ENCODE measurements at places on chromosomes 7 and 10. TPM values are rescaled to one million over a fixed set of nuclear protein-coding genes. Genes with fewer than 3 reads are reported as not detected.

DNA sequence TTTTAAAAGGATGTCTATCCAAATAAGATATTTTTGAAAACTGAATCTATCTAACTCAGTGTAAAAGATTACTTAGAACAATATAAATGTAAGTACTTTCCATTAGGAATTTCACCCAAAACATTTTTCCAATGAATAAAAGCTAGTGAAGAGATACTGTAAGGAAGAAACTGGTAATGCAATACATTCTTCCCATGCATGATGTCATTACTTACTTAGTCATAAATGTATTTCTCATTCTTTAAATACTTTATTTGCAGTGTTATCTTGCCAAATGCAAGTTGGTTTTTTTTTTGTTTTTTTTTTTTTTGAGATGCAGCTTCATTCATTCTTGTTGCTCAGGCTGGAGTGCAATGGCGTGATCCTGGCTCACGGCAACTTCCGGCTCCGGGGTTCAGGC lies 265.6 kb downstream of the PHF14 start:
- no peak for DNase-seq

DNA sequence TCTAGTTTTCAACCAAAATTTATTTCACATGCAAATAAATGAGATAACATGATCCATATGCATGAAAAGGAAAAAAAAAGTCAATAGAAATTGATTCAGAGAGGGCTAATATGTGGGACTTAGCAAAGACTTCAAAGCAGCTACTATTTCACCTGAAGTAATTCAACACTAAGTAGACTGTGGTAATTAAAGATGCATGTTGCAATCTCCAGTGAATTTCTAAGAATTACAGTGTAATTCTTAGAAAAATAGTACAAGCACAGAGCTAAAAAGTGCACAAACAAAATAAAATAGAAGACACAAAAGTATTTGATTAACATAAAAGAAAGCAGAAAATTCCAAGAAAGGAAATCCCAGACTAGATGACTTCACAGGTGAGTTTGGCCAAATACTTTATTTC lies 25.7 kb downstream of the GPR22 start:
- DNase-seq = no peak

GRCh38 chr10:57457972-57458512 lies 809.7 kb downstream of the IPMK start:
- DNase-seq = no peak

- no peak for DNase-seq
Measured at GRCh38 chr10:79176052-79176501, 107.3 kb downstream of the ZMIZ1 start.

- DNase-seq = no peak
Measured at GRCh38 chr10:30456266-30456665, 22.3 kb downstream of the MAP3K8 start.

GRCh38 chr7:28579571-28579970 lies 167.3 kb downstream of the CREB5 start:
- no peak for DNase-seq

DNA sequence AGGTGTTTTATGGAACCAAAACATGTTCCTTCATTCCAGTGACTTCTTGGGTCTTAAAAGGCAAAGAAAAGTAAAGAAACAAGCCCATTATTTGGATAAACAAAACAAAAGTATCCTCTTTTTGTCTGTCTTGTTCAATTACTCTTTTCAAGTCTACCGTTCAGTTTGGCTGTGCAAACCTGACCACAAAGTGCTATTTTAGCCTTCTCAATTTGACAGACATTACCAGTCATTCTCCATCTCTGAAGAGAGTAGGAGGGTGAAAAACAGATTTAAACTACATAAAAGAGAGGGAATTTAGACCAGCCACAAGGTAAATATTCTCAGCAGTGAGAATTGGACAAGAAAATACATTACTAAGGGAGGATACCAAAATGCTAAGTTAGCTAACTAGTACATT lies 145.2 kb downstream of the GRM3 start:
- DNase-seq = no peak

GRCh38 chr7:100888988-100889750 lies at the start of gene UFSP1:
Gene UFSP1 (minus strand): TSS chr7:100889715. CDS start chr7:100889271, 444 bp downstream.
- DNase-seq = no peak

DNA sequence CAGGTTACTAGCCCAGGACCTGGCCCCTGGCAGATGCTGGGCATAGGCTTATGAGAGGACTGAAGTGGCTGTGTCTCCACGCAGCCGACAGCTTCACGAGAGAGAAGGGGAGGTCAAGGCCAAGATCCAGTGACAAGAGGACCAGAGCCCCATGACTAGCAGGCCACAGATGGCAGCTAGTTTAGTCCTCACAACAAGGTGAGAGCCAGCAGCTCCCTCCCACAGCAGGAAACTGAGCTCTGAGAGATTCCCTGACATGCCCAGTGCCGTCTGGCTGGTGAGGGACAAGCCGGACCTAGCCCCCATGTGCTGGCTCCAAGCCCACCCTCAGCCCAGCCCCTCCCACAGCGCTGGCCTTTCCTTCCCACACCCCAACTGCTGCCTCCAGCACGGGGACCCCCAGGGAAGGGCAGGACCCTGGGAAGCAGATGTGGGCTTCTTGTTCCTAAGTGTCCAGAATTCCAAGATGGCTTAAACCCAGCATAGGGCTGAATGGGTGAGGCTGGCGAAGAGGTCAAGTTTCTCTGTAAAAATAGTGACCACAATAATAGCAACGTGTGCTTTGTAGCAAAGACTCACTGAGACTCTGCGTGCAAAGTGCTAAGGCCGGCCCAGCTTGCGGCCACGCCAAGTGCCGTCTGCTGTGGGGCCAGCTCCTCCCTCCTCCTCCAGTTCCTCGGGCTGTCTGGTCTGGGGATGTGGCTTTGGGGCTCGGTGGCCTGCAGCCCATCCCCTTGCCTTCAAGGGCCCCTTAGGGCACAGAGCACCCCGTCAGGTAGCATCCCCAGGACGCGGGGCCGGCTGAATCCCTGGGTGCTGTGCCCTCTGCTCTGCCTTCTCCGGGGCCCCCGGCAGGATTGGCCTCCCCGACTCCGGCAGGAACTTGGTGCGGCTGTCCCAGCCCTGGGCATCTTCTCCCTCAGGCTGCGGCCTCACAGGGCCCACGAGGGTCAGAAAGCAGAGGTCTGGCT lies 7.8 kb upstream of the FAM20C start:
- DNase-seq = no peak

- no peak for DNase-seq
Measured at GRCh38 chr10:104084482-104085142, 1.1 kb downstream of the COL17A1 start.

- DNase-seq = no peak
Measured at GRCh38 chr7:49771427-49772176, 1.8 kb upstream of the VWC2 start.

DNA sequence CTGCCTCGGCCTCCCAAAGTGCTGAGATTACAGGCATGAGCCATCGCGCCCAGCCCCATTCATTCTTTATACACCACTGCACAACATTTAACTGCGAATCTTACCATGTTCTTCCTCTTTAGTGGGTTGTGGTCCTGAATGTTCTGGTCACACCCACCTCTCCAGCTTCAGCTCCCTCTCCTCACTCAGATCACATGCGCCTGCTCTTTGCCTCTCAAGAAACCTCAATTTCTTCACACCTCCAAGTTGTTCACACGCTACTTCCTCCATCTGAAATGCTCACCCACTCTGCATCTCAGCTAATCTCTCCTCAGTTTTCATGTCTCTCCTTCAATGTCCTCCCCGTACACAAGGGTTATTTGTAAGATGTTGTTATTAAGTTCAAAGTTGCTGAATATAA lies 2.4 kb upstream of the PRR15 start:
- no peak for DNase-seq

GRCh38 chr10:5457741-5458140 lies 41.6 kb downstream of the CALML5 start:
- DNase-seq = no peak

- DNase-seq = no peak
Measured at GRCh38 chr10:77264107-77264506, 373.5 kb downstream of the KCNMA1 start.

DNA sequence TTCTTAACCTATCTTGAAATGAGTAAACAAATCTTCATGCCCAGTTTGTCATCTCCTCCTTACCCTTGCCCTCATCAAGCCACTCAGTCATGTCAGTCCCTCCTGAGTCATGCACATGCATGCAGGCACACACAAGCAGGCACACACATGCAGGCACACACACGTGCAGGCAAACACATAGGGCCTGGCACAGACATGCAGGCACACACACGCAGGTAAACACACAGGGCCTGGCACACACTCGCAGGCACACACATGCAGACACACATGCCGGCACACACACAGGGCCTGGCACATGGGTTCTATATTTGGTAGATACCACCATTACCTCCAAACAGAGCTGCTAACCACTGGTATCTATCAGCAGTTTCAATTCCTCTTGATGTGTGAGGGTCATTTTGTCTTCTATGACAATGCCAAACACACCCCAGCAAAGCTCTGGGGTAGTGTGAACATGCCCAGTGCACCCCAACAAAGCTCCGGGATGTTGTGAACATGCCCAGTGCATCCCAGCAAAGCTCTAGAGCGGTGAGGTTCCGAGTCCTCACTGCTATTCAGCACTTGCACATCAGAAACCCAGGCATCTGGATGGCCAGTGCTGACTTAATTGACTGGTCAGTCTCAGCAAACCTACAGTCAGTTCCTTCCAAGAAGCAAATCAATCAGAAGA lies 563.8 kb downstream of the PTPRN2 start:
- no peak for DNase-seq

DNA sequence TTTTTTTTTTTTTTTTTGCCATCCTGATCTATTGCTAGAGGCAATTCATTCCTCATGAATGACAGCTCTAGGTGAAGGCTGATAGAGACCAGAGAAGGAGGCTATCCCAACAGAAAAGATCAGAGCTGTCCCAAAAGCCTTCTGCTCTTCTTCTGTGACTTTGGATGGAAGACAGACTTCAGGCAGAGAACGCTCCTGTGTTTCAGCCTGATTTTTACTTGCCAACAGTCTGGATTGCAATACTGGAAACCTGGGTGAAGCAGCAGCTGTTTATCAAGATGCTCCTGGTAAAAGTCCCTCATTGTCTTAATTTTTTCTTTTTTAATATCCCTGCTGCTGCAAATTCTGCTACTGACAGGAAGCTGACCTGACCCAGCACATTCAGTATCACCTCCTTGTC lies 219.5 kb downstream of the CCDC3 start:
- DNase-seq = no peak

GRCh38 chr10:71112138-71112785 lies 100.1 kb upstream of the UNC5B start:
- DNase-seq = no peak

GRCh38 chr10:52653263-52653909 lies 119.2 kb downstream of the MBL2 start:
- no peak for DNase-seq

GRCh38 chr7:119046068-119046467 lies 821.6 kb downstream of the ANKRD7 start:
- DNase-seq = no peak

- no peak for DNase-seq
Measured at GRCh38 chr7:82506208-82506607, 62.6 kb upstream of the CACNA2D1 start.

- DNase-seq = no peak
Measured at GRCh38 chr7:22582863-22583622, 83.1 kb upstream of the STEAP1B start.

GRCh38 chr10:118961436-118961835 lies 68.1 kb upstream of the NANOS1 start:
- peak; percentile 32 for DNase-seq

DNA sequence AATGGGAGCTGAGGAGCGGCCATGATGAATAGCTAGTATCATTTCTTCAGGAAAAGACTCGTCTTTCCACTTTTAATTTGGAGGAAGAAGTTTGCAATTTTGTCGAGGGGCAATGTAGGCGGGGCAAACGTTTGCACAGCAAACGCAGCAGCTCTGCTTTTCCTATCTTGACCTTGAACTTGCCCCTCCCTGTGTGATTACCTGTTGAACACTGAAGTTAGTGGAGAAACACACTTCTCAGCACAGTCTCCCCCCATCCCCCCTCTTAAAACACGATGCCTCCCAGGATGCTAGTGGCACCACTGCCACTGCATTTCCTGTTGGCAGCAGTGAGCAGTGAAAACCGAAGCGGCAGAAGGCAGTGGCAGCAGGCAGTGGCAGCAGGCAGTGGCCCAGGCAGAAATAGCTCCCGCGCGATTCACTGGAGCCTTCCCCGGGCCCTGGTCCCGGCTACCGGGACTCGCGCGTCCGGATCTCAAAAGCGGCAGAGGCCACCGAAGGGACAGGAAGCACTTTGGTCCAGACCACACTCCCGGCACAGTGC lies at the start of gene EPDR1:
TSS of gene EPDR1 (plus strand) at position 336 of the 544 bp plus-strand sequence. CDS start 300 bp downstream, outside the sequence.
- no peak for DNase-seq

The OPN1SW gene
- total RNA-seq = not detected

The FOXP2 gene
- 10.0 TPM for total RNA-seq

The CPEB3 gene
- total RNA-seq = 3.1 TPM

The HMX2 gene
- total RNA-seq = not detected

The RAB19 gene
- not detected for total RNA-seq

The CRHR2 gene
- 0.10 TPM for total RNA-seq

The FBXO24 gene
- total RNA-seq = 0.51 TPM

The ARID5B gene
- 75.0 TPM for total RNA-seq

The SLC18A2 gene
- 2.7 TPM for total RNA-seq

The OR2A5 gene
- not detected for total RNA-seq

The CABCOCO1 gene
- total RNA-seq = 1.4 TPM

The DCLRE1C gene
- total RNA-seq = 12.0 TPM

The FAM25A gene
- total RNA-seq = not detected

The SEMA3E gene
- total RNA-seq = 2.2 TPM

Measured in posterior vena cava (tissue), 2 donors.